ENCODE measurements at places on chromosomes 4 and X.

DNA sequence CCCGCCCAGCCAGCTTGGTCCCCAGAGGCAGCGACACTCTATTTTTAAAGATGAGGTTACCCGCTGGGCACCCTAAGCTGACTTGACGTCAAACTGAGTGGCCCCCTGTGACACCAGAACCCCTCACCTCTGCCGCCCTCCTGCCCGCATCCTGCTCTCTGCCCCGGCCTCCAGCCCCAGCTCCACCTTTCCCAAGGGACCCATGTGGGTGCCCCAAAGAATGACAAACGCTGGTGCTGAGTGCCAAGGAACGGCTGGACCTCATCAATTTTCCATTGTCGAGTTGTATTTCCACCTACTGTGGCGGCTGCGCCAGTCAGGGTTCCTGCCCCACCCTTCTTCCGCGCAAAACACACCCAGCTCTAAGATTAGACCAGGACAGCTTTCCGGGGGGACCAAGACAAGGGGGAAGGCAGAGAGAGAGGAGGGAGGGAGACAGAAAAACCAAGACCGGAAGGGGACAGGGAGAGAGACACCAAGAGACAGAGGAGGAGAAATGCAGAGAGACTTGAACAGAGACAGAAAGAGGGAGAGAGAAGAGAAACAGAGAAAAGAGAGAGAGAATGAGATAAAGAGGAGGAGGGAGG lies 2.0 kb downstream of the PRKX start:
- DNase-seq, result no peak

GRCh38 chr4:75391489-75392166 lies 122.6 kb downstream of the RCHY1 start:
- DNase-seq, result no peak

GRCh38 chr4:105417624-105418023 lies 56.2 kb downstream of the PPA2 start:
- no peak for DNase-seq

- no peak for DNase-seq
These were observed 2.0 kb upstream of the PGK1 start for GRCh38 chrX:78102091-78102490.

- DNase-seq, result no peak
These were observed 2.8 kb downstream of the SORCS2 start for GRCh38 chr4:7195141-7195515.

GRCh38 chr4:147571036-147571770 lies 46.0 kb upstream of the TMEM184C start:
- no peak for DNase-seq

GRCh38 chrX:97637289-97637688 lies 753.6 kb downstream of the RPA4 start:
- DNase-seq, result no peak

DNA sequence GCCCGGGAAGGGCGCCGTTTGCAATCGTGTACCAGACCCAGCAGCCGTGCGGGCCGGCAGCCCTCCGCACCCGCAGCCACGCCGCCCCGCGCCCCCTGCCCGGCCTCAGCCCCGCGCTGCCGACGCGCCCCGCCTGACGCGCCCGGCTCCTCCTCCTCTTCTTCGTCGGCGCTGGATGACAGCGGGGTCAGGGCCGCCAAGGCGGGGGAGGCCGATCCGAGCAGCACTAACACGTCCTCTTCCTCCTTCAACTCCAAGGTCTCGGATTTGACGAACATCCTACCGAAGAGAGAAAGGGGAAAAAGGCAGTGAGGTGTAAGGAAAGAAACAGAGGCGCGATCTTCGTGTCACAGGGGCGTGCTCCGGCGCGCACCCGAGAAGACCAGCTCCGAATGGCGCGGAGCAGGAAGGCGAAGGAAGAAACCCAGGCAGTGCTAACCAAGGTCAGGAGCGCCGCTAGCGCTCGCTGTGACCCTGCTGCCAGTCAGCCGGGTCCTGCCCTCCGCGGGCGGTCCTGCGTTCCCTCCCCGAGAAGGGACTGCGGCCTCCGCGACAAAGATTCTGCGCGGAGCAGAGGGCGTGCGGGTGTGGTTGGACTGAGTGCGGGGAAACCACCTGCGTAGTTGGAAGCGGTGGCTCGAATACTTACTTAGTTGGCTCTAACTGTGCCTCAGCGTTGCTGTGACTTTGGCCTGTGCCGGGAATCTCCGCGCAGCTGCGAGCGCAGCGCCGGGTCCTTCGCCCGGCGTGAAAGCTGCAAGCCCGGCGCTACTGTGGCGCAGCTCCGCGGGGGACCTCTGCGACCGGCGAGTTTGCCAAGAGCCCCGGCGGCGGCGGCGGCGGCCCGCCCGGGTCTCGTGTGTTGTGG lies 548 bp downstream of the NEUROG2 start:
- no peak for DNase-seq

DNA sequence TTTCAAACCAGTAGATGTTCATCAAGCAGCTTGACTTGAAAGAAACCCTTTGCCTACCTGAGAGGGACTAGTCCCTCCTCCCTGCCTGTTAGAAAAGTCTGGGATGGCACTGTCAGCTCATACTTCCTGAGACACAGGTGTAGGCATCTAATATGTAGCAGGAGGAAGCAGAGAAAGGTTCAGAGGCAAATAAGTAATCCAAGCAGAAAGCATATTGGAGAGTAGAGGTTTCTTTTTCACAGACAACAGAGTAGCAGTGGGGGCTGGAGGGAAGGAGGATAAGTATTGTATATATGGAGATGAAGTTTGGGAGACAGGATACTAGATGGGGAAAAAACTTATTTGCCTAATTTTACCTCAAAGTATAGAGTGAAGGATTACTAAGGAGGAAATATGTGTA lies 81.5 kb downstream of the FNIP2 start:
- DNase-seq, result no peak

DNA sequence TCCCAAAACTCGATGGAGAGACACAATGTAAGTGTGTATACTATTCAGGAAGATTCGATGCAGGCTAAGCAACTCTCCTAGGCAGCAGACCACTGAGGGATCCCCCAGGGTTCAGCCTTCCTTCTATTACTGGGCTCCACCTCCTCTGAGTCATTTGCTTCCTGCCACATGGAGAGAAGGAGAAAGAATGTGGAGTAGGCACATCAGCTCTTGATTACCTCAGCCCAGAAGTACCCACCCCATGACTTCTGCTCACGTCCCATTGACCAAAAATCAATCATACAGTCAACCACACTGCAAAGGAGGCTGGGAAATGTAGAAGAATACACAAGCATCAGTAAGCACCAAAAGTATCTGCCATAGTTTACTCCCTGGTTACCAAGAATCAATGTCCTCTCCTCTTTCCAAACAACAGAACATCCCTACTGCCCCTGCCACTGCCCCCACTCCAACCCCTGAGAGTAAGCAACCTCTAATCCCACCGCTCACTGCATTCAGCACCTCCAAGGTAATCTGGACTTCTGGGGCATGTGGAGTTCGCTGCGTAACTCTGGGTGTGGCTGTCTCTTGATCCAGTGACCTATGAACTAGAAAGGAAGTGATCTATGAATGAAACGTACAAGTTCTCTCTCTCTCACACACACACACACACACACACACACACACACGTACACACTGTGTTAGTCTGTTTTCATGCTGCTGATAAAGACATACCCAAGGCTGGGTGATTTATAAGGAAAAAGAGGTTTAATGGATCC lies 91.2 kb upstream of the C1QTNF7 start:
- DNase-seq, result no peak

- DNase-seq, result no peak
These were observed 726.4 kb upstream of the MAGEB2 start for GRCh38 chrX:29488919-29489318.

DNA sequence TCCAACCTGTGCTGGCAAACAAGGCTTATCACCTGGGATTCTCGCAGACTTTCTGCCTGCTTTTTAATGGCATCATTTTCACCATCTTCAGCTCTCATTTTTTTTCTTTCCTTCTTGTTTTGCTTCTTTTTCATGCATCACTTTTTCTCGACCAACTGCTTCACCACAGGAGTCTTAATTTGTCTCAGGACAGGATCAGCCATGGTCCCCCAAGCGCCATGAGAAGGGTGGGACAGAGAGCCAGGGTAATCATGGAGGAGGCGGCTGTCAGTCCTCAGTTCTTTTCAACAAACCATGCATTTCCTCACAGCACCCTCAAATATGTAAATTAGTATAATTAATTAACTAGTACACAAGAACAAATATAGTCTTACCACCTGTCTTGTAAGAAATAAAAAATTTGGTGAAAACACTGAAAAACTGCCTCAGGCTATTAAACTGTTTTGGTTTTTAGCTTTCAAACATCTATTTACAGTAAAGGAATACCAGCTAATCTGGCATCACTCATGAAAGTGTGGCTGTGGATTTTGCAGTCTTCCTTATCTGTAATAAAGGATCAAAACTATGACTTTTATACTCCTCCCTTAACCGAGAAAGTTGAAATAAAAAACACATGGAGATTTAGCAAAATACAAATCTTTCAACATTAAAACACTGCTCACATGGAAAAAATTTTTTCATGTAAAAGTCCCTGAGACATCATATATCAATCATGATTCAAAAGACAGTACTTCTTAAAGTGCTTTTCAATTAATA lies 19.1 kb downstream of the EIF4E start:
- no peak for DNase-seq

GRCh38 chrX:13697455-13697854 lies 8.5 kb downstream of the RAB9A start:
- no peak for DNase-seq

DNA sequence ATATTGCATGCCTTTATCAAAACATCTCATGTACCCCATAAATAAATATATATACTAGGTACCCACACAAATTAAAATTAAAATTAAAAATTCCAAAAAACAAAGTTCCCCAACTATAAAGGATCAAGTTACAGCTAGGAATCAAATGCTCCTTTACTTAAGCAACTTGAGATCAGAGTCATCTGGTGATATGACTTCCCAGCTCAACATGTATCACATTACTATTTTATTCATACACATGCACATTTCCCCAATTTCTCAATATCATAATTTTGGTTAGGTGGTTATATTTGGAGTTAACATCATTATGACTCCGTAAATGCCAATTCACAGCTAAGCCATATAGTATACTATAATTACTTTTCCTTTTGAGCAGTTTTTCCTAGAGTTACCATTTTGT lies 60.9 kb downstream of the CLOCK start:
- no peak for DNase-seq

DNA sequence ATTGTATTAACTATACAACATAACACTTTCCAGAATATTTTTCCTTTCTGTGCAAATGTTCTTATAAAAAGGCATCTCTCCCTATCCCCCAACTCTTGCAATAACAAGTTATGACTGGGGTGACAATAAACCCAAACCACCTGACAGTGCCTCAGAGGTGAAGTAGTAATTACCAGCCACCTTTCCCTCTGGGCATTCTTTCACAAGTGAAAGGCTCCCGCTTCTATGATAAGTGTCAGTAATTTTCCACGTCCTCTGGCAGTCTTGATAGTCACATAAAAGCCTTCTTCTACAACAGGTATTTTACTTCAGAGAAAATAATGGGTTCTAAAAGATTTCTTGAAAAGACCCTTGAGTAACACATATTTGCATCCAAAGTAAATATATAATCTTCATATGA lies 82.7 kb downstream of the MANBA start:
- no peak for DNase-seq
